ENCODE measurements at places on chromosomes 3 and 15.

DNA sequence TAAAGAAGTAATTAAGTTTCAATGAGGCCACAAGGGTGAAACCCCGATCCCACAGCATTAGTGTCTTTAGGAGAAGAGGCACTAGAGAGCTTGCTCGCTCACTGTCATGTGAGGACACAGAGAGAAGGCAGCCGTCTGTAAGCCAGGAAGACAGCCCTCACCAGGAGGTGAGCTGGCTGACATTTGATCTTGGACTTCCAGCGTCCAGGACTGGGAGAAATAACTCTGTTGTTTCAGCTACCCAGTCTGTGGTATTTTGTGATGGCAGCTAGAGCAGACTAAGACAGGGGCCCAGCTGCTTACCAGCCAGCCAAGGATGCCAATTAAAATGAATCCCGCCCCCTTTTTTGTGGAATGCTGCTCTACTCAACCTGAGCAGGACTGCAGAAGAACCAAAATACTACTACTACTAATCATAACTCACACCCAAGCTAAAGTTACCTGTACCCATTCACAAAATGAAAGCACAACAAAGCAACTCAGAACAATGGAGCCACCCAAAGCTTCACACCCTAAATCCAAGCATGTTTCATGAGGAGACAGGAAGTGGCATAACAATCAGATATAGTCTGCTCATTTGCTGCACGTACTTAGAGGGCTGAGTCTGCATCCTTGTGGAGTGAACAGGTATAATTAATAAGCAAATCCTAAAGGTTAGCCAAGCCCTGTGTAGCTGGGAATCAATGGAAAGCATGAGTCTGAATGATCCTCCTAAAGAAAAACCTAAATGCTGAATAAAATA is 35.6 kb upstream of the RHCG start:
- no peak for DNase-seq

GRCh38 chr3:28218071-28218916 is 23.1 kb upstream of the CMC1 start:
- DNase-seq = no peak

DNA sequence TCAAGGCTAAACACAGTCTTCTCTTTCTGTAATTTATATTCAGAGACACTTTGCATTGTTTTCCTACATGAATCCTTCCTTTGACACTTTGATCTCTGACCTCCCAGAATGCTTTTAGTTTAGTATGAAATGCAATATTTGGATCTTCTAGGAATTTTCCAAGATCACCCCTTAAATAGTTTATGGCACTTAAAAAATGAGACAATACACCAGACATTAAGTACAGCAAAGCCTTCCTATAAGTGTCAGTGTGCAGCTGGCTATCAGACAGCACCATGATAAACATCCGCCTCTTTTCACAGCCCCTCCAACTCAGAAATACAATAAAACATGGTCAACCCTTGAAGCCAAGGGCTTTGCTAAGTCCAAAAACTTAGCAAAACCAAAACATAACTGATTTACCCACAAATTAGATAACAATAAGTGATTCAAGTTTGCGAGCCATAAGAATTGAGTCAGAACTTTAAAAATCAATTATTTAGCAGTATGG is 304.4 kb upstream of the LRRFIP2 start:
- no peak for DNase-seq

DNA sequence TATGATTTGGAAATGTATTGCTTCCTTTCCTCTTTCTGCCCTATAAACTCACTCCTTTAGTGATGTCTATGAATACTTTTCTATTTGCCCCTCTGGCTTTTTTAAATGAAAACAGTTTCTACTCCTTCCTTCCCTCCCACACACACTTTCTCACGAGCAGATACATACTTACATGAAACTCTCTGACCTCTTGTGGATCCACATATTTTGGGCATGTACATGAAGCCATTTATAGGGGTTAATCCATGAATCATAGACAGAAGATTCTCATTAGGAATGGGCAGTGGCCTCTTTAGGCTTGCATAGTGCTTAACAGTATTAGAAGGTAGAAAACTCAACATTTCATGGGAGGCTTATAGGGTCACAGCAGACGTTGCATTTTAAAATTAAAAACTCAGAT is 24.8 kb downstream of the ANAPC13 start:
- DNase-seq = no peak

Data from stimulated activated CD8-positive, alpha-beta memory T cell treated with anti-CD3 and anti-CD28 coated beads, Interleukin-15, amount 100 ng/mL, for 1 hour (primary cell).